ENCODE measurements at places on chromosomes 12 and 14.

- no peak for DNase-seq
Measured at GRCh38 chr14:74982661-74983060, 20.1 kb upstream of the EIF2B2 start.

DNA sequence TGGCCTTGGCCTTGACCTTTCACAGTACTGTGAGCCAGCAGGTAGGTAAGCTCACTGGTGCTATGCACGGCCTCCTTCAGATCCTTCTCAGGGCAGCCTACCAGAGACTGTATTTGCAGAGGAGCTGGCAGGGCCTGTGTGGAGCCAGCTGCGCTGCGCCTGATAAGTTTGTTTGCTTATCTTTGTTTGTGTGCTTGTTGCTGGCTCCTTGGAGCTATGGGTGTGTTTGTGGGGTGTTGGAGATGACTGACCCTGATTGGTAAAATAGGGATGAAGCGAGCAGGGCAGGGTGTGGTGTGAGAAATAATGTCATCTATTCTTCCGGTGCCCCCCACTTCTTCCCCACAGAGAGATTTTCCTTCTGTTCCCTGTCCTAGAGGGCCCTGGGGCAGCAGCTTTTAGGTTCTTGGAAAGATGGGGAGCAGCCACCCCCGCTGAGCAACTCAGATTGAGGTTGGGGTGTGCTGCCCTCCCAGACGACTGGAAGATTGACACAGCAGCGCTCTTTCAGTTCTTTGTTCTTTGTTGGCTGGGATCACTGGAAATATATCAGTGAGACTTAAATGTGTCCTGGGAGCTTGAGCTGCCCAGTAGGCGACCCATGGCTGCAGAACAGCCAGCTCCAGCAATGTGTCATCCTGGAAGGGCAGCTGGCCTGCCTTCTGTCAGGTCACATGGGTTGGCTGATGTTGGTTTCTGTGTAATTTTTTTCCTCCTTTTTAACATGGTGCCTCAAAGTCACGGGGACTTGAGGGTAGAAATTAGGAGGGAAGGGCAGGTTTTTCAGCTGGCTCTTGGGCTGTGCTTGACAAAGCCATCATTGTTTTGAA lies 19.6 kb downstream of the MLXIP start:
- DNase-seq = peak; percentile 67

DNA sequence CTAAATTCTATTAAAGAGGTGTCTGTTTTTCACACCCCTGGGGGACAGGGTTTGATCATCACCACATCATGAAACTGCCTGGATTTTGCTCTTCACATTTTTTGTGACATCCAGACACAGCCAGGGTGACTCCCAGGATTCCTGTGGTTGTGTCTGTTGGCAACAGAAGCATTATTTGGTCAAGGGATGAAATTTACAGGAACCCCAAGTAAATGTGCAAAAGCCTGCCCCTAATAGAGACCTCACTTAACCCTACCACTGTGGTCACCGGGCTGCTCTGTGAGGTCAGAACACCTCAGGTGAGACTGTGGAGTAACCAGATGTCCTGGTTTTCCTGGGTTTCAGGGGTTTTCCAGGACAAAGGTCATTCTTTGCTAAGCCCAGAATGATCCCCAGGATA lies 103.8 kb downstream of the DAD1 start:
- no peak for DNase-seq

DNA sequence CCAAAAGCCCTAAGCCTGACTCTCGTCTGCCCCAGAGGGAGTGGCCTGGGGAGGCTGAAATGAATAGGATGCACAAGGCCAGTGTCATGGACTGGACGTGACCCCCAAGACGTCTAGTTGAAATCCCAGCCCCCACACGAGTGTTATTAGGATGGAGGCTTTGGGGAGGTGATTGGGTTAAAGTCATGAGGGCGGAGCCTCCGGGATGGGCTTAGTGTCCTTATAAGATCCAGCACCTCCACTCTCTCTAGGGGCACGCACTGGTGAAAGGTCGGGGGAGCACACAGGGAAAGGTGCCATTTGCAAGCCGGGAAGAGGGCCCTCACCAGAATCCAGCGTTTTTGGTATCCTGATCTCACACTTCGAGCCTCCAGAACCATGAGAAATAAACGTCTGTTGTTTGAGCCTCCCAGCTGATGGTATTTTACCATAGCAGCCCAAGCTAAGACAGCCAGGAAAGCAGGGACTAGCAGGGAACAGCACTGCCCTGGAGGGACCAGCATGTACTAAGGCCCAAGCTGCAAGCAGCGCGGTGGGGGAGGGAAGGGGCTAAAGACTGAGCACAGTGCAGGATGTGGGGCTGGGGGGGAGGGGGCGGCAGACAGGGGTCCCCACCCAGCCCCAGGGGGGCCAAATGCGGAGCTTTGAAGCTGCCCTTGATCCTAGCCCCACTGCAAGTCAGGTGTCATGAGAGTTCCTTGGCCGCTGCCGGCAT lies 78.3 kb upstream of the NCOR2 start:
- no peak for DNase-seq

DNA sequence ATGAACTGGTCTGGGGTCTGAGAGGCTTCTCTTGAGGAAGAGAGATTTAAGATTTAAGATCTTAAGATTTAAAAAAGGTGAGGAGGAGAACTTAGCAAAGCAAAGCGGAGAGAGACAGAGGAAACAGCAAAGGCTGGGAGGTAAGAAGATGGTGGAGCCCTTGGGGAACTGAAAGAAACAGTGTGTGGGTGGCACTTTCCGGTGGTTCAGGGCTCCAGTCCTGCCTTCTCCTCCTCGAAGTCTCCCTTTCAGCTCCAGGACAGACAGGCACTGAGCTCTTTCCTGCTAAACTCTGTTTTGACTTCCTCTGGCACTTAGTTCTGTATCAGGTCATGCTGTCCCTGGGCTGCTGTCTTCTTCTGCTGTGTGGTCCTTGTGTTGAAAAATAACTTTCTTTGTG lies 298.7 kb upstream of the SRRM4 start:
- DNase-seq = no peak

DNA sequence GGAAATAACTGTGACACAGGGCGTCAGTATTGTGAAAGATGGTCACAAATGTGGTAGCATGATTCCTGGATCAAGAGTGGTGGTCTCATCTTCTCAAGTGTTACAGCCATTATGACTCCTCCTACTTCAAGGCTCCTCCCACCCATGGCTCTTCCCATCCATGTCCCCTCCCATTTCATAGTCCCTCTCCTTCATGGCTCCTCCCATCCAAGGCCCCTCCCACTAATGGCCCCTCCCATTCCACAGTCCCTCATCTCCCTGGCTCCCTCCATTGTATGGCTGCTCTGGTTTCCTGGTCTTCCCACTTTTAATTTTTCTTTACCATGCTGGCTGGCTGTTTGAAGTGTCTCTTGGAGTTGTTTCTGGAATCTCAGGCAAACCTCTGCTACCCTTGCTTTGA lies 1375.2 kb upstream of the TMEM132C start:
- no peak for DNase-seq

DNA sequence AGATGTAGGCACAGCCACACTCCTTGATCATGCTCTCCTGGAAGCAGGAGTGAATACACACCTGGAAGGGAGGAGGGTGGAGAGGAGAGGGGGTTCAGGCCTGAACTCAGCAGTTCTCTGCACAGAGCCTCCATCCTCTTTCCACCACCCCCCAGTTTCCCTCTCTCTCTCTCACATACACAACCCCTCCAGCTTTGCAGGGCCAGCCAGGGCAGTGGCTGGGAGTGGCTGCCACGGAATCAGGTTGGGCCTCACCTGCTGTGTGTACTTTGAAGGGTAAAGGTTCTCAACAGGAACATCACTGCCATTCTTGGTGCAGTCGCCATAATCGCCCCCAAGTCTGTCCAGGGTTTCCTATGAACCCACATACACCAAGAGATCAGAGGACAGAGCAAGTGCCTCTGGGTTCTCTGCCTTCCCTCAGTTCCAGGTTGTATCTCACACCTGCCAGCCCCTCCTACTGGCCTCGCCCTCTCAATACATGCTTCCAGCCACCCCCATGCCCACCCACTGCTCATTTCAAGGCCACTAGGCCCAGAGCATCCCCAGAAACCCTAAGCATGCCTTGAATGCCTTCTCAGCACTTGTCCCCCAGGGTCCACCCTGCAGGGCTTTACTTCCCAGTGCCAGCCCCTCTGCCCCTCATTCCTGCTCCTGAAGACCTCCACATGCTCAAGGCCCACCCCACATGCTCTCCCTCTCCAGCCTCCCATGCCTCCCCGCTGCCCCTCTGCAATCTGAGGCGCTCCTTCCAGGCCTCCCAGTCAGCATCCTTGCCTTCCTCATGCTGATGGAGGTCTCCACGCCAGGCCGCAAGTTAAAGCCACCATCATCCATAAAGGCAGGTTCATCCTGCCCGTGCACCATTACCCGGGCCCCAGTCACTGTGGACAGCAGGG lies 12.9 kb upstream of the TNFRSF1A start:
- no peak for DNase-seq

DNA sequence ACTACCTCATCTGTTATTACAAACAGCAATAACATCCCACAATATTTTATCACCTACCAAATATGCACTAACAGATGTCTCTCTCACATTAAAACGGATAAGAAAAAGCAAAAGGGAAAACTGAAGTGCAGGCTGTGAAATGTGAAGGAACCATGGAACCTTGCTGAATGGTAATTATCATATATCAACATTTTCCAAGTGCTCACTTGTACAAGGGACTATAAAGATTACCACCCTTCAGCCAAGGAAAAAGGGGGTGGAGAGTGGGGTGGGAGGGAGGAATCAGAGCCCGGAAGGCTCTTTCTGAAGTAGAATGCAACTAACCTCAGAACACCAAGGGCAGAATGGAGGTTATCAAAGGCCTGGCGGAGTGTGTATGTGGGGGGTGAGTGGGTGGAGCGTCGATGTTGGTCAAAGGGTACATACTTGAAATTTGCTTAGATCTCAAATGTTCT lies 1.2 kb downstream of the SNX6 start:
- peak; percentile 8 for DNase-seq

- DNase-seq = peak; percentile 59
Measured at GRCh38 chr12:46266869-46267574, 1.8 kb downstream of the SLC38A1 start.

DNA sequence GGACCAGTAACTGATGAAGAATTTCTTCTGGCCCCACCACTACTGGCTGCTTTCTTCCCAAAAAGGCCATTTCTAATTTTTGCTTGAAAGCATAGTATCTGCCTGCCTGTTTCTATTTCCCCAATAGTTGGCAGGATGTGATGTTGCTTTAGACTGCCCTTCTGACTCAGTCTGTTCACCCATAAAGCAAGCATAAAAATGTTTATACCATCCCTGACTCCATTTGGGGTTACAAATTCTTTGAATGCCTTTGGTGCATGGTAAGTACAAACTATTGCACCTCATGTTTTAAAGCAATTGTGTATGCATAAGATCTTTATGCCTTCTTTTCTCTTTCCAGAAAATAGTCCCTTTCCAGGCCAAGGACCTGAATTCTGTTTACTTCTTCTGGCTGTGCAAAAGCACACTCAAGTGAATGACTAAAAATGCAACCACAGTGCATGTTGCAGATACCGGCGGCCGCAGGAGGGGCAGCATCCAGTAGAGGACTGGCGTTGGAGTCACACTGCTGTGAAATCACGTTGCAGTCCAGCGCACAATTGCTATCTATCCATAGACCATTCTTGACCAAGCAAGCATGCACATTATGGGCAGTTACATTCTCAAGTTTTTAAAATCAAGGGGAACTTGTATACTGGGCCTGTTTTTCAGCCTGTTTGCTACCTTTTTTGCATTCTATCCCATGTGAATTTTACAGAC lies 82.4 kb downstream of the SLC5A8 start:
- DNase-seq = no peak

GRCh38 chr14:29548948-29549370 lies 378.7 kb downstream of the PRKD1 start:
- DNase-seq = peak; percentile 32

DNA sequence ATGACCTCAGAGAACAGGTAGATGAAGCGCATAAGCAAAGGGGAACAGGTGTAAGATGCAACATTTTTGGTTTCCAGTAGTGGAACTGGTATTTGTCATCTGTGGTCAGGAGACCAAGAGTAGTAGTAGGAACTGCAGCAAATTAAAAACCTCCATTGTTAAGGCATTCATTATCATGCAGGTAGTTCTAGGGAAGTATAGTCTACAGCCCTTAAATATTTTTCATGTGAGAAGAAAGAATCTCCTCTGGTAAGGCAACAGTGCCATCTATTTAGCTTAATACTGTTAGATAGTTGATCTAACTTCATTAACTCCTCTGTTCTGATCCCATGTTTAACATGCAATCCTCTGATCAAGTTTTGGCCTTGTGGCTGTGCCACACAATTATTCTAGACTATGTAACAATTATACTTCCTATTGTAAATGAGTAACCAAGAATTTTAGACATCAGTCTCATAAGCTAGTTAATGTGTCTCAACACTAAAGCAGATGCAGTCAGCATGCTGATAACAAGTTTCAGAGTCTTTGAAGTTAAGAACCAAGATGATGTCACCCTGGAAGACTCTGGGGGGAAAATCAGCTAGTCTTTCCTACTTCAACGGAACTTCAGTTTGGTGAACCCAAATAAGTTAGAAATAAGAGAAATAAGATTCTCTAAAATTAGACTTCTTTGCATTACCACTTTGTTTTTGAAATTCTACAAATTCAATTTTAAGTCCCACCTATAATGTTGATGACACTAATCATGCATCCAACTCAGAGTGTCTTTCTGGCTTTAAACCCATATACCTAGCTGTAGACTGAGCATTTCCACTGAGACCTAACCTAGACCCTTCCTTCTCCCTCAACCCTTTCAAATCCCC lies 70.9 kb downstream of the STXBP6 start:
- DNase-seq = peak; percentile 60

GRCh38 chr14:21734457-21735074 lies 60.9 kb upstream of the OR4E1 start:
- DNase-seq = peak; percentile 61

GRCh38 chr12:107557589-107558100 lies 128.0 kb upstream of the PWP1 start:
- DNase-seq = no peak

DNA sequence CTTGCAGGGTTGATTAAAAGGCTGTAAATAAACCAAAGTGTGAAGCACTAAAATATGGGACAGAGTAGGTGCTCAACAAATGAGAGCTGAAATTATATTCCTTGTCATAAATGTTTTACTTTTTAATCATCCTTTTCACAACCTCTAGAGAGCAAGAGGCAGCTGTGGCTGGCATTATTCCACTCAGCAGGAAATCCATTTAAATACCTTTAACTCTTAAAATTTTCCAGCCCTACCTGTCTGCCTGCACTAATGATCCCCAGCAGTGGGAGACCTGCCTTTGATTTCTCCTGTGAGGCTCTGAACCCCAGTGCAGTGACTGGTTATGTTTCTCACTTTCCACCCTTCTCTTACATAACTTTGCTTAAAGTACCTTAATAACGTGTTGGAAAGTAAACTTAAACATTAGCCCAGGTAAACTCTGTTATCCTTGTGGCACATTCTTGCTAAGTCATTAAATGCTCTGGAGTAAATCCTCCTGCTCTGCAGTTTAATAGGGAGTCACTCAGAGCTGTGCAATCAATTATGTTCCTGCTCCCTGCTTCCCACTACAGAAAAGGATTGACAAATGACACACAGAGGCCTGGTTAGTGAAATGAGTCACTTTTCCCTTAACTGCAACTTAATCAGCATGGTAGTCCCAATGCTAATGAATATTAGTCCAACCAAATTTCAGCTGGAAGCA lies 755.7 kb upstream of the USP15 start:
- DNase-seq = no peak

Measured in LoVo (cell line).